ENCODE measurements at places on chromosomes 11 and 22.

GRCh38 chr22:19636696-19637407 lies 77.5 kb upstream of the SEPTIN5 start:
- DNase-seq, result no peak

DNA sequence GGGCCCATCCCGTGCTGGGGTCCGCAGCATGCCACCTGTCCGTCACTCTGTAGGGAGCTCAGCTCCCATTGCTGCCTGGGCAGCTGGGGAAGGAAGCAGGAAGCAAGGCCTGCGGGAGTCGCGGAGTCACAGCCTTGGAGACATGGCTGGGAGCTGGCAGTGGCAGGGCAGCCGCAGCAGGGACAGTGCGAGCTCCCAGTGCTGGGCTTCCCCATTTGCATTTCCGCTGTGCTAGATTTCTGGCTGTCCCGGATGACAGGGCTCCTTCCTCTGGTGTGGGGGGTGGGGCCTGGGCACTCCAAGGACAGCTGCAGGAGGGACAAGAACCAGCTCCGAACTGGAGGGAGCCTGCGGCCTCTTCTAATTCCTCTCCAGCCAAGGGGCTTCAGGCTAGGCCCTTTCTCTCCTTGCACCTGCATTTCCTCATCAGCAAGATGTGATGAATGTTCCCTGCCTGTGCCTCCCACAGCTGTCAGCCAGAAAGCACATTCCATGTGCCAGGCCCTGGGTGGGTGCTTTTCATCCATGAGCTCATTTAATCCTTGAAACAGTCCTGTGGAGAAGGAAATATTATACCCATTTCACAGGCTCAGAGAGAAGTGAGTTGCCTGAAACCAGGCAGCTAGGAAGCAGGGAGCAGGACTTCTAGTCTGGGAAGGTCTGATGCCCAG lies 48.0 kb downstream of the MYO7A start:
- no peak for DNase-seq

DNA sequence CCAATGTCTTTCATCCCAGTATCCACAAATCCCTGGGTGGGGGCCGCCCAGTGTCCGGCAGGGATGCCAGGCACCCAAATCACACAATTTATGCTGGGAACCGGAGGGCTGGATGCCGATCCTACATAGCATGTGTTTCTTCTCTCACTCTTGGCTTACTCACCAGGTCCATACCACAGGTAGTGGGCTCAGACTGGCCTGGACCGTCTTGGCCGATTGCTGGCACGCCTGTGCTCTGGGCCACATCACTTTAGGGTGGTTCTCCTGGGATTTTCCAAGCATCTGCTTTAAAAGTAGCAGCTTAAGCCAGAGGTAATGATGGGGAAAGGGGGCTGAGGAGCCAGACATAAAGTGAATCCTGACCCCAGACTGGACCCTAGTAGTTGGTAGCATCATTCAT lies 22.6 kb upstream of the ALDH3B2 start:
- no peak for DNase-seq

DNA sequence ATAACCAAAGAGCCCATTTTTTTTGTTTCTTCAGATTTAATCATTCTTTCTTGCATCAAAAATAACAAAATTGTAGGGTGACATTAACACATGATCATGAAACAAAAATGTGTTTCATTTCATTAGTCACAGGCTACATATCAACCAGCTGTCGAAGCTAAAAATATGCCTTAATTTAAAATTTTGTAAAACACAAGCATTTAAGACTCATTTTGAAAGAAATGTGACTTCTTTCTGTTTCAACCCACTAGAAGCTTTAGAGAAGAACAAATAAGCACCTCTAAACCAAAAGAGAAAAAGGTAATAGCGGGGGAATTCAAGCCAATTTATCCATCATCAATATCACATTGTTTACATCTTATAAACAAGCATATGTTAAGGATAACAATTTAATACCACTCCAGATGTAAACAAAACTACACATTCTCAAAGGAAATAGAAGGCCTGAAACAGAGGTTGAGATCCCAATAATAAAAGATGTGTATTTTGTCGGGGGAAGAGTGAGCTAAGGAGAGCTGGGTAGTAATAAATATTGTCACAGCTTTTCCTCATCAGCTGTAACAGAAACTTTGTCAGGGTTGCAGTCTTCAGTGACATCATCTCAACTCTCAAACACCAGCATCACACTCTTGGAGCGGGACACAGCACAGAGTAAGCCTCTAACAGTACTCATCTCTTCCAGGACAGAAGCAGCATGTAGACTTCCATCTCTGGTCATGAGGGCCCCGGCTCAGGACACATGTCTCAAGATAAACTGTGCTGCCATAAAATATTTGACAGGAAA lies 42.0 kb downstream of the ALG9 start:
- DNase-seq, result no peak

- no peak for DNase-seq
Measured at GRCh38 chr11:64356498-64357411, 2.2 kb upstream of the RPS6KA4 start.

DNA sequence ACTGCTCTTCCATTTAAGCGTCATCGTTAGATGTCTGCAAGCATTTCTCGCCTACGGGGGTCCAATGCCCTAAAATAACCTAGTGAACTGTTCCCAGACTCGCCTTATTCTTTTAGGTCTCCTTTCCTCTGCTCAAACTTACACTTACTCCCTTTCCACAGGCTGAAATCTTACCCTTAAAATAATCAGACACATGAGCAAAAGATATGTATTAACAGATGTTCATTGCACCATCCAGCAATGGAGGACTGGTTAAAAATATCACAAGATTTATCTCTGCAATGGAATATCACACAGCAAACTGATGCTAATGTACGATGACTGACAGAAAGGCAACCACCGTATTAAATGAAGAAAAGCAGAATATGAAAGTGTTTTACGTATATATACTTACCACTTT lies 1.6 kb upstream of the CSTF3 start:
- DNase-seq, result no peak

- DNase-seq, result no peak
Measured at GRCh38 chr11:44275241-44275640, 34.7 kb downstream of the ALX4 start.

DNA sequence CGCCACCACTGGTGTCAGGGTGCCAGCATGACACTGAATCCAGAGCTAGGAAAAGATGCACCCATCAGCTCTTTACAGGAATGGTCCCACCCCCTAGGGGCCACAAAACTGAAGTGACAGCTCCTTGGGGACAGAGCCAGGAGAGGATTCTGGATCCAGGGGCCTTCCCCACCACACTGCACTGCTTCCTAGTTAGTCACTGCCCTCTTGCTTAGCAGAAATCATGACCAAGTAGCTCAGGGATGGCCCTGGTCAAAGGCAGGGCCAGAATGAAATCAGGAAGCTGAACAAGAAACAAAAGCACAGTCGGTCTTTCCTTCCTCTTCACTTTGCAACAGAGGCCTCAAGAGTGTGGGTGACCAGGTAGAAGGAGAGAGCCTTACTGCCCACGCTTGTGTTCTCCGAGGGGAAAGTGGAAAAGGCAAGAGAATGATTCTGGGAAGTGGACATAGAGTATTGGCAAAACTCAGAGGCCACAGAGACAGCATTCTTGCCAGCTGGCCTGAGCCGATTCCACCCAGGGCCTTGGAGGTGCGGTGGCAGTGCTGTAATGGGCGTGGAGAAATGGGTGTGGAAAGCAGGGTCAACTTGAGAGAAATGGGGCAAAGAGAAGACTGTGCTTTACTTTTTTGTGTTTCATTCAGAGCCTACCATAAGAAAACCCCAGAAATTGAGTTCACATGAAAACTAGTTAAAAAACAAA lies 39.8 kb downstream of the KCNJ1 start:
- DNase-seq, result no peak

DNA sequence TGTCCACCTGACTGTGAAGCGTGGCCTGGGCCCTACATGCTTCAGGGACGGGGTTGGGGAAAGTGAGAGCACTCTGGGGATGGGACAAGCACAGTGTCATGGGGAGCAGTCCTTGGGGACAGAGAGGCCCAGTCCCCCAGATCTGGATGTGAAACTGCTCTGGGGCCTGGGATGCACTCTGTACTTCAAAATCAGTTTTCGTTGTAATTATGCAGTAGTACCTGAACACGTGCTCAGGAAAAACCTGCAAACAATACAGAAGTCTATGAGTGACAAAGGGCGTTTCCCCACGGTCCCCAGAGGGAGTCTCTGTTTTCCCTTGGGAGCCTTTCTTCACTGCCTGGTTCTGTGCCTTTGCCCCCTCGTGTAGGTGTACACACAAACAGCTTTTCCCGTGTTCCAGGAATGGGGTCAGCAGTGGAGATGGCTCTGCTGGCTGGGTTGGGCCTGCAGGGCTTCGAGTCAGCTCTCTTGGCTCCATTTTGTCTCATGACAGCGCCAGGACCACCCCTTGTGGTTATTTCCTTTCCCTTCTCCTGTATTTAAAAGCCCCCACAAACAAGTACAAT lies 5.2 kb upstream of the TNFRSF13C start:
- no peak for DNase-seq

DNA sequence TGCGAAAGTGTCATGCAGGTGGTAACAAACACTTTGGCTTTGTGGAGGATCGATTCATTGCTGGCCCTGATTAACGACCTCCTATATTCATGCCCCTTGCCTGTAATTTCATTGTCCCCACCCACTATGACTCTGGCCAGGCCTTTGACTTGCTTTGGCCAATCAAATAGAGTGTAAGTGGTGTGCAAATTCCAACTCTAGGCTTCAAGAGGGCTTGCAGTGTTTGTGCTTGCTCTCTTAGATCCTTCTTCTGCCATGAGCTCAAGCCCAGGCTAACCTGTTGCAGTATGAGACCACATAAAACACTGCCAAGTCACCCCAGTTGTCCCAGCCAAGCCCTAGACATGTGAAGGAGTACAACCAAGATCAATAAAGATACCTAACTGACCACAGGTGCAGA lies 48.0 kb downstream of the RCN1 start:
- no peak for DNase-seq

- DNase-seq, result no peak
Measured at GRCh38 chr11:90448256-90448655, 225.4 kb upstream of the CHORDC1 start.

DNA sequence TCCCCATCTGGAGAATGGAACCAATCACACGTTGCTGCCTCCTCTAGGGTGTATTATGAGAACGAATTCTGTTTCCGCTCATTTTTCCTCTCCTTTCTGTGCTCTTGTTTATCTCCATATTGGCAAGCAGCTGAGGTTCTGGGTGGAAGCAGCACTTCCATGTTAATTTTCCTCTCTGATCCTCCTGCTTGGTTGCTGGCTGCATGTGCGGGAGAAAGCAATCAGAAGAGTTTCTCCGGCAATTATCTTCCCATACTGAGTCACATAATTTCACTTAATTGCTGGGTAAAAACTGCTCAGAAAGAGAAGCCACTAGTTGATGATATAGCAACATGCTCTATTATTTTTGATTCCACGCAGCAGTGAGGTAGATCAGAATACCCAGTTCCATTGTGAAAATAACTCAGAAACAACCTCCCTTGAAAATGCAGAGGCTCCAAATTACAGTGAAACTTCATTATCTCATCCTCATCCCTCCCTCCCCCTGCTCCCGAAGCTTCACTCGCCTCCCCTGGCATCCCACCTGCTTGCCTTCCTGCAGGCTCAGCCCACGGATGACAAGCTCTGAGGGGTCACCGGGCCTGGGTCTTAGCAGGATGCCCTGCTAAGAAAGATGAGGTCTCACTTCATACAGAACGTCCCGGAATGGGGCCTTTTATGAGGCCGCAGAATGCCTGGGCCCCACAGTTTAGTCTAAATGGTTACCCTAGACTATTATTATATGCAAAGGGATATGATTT lies 20.4 kb downstream of the FXYD6 start:
- DNase-seq, result no peak

DNA sequence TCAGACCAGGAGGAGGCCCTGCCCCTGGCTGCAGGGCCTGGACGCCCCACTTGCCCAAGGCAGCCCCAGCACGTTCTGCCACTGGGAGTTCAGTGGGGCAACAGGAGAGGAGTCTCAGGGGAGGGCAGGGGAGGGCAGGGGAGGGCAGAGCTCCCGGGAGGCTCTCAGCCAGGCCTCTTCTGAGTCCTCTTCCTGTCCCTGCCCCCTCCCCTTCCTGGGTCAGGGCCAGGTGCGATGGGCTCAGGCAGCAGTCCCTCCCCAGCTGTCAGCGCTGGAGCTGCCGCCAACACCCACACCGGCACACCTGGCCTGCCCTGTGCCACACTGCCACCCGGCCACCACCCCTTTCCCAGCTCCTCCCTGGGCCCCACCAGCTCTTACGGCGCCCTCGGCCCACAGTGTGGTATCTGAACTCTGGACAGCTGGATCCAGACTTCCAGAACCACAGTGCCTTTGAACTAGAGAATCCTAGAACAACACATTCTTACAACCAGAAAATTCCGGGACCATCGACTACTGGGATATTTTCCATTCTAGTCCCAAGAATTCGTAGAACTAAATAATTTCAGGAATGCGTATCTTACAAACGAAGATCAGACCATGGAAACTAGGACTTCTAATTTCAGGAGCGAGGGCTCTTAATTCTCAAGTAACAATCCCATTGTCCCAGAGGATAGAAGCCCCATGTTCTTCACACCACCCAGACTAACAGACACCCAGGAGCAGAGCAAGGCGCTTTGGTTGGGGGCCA lies 21.8 kb downstream of the RPL3 start:
- DNase-seq, result no peak

- DNase-seq, result peak; percentile 38
Measured at GRCh38 chr11:121467965-121468364, 15.2 kb upstream of the SORL1-AS1 start.

GRCh38 chr22:44891791-44892190 lies 118.0 kb downstream of the PHF21B start:
- DNase-seq, result no peak

DNA sequence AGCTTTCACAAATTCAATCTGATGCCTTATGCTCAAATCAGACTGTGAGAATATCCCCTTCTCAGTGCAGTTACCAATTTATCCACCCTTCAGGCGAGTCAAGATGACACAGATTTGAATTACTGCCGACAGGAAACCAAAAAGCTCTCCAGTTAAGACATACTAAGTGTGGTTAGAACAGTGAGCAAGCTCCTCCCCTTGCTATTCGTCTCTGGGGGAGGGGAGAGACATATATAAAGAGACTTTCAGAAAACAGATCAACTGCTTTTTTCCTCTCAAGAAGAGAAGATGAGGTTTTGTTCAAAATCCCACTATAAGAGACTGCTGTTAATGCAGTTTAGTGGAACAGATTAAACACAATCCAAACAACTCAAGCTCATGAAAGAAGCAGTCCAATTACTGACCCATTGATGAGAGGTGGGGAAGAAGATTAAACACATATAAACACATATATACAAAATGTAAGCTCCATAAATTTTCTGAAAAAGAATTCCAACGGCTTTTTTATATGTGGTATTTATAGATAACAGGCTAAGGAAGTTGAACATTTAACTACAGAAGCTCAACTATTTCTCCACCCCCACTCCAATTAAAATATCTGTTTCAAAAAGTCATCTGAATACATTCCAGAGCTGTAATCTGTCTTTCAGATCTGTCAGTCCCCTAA lies 102.7 kb downstream of the MRTFA start:
- DNase-seq, result peak; percentile 19

GRCh38 chr11:85854557-85855340 lies 434 bp upstream of the CCDC83 start:
- DNase-seq, result peak; percentile 95

GRCh38 chr22:23218867-23219251 lies 38.5 kb downstream of the BCR start:
- no peak for DNase-seq

- no peak for DNase-seq
Measured at GRCh38 chr11:63680834-63681320, 423 bp upstream of the RTN3 start.

GRCh38 chr11:12411806-12412727 lies 34.7 kb downstream of the PARVA start:
- DNase-seq, result no peak

Measured in T-helper 17 cell (primary cell).